ENCODE measurements at places on chromosomes 1 and 21.

- DNase-seq: no peak
Observed at GRCh38 chr1:114164840-114165543, 11.3 kb upstream of the SYT6 start.

- DNase-seq: peak; percentile 82
Observed at GRCh38 chr21:21715266-21715969, 717.2 kb downstream of the NCAM2 start.

DNA sequence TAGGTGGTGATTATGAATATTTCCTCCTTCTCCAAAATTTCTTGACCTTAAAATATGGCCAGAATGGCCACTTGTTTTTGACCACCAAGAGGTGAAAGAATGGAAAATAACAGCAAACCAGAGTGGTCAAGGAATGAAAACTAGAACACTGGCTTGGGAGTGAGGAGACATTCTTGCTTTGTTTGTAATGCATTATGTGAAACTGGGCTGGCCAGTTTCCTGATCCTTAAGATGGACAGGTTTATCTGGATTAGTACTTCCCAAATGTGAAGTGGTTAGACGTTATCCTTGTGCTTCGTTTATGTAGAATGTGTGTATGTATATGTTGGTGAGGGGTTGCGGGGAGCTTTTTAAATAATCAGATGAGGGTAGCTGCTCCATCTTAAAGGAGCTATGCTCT lies 12.8 kb downstream of the PLA2G4A start:
- no peak for DNase-seq

- peak; percentile 88 for DNase-seq
Observed at GRCh38 chr21:45295576-45296365, 8.1 kb upstream of the POFUT2 start.

GRCh38 chr1:9198538-9199361 lies 35.8 kb upstream of the H6PD start:
- DNase-seq: no peak

DNA sequence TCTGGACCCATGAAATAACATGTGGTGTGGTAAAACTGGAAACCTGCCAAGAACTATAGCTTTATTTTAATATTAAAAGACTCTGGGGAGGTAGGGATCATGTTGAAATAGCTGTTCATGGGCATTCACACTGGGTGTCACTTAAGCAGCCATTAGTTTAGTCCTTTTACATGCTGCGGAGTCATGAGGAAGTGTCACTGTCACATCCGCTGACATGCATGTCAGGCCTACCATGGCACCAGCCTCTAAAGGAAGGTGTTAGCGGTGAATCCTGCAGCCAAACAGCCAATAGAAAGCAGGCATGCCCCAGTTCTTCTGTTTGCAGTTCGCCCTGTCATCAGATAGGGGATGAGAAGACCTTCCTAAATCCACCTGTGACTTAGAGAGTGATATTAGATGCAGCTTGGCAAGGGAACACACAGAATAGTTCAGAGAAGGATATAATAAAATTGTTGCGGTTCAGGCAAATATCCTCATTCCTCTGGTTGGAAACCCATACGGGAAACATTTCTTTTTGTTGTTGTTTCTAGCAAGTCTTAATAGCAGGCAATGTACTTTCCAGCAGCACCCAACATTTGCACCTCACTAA lies 100.4 kb downstream of the CACHD1 start:
- DNase-seq: no peak

- no peak for DNase-seq
Observed at GRCh38 chr21:43916691-43917514, 51.9 kb downstream of the AGPAT3 start.

DNA sequence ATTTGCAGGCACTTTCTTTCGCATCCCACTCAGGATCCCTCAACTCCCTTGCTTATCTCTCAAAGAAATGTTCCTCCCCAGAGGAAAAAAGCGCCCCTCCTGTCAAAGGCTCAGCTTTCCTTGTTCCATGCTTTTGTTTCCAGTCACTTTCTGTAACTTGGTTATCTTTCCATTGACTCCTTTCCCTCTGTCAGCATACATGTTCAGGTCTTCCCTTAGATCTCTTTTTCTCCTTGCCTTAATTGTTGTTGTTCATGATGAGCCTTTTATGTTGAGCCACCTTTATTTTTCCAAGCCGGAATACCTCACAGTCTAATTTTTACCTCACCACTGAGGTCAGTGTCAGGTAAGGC lies 46.5 kb upstream of the PODN start:
- peak; percentile 8 for DNase-seq

DNA sequence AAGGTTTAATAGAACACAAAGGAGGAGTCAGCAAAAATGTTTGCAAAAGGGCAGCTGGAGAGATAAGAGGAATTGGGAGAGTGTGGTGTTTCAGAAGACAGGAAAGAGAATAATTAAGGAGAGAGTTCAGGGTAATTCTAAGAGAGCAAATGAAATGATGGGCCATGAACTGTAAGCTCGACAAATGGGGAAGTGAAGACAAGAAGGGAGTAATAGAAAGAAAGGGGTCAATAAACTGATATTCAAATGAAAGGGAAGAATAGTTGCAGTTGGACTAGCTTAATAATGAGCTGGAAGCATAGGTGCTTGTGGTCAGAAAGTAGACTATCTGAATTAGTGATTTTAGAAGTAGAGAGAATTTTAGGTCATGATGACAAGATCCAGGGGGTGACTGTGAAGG lies 15.6 kb upstream of the RNF220 start:
- no peak for DNase-seq

DNA sequence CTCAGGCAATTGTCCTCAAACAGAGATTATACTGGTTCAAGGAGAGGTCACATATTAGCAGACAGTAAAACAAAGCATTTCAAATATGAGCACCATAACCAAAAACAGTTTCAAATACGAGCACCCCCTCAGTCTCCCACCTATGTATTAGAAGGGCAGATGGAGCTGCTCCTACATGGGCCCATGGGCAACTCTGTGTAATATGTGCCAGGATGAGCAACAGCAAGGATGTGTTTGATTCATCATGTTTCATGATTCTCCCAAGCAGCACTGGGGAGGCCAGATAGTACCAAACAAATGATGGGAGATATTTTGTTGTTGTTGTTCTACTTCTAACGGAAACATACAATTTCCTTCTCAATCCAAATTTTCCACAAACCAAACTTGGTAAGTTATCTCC lies 8.9 kb downstream of the ADSS2 start:
- no peak for DNase-seq

DNA sequence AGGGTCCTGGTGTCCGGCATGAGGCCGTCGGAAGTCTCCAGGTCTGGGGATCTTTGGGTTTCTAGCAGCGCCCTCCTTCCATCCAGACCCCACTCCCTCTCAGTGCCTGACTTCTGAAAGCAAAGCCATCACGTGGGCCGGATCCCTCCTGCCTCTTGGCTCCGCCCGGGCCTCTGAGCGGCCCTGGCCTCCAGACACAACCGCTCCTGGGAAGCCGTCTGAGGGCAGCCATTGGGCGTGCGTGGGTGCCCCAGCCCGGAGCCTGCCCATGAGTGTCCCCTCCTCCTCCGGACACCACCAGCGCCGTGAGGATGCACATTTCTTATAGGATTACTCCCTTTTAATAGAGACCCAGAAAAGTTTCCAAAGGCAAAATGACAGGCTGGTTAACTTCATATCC lies 137.0 kb upstream of the ARHGEF16 start:
- DNase-seq: no peak

DNA sequence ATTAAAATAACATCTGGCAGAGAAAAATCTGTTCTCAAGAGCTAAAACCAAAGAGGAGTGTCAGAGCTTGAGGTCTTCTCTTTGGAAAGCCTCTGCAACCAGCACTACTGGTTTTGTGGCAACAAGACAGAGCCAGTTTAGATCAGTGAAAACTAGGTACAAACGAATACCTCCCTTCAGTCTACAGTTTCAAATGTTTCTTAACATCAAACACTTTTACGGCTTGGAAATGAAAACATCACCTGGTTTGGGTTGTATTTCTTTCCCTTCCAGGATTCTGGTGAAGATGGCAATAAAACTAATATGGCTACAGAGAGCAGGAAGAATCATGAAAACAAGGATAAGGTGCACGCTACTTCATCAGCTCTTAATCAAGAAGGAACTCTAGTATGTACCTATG lies 339.4 kb upstream of the ESRRG start:
- no peak for DNase-seq

GRCh38 chr1:208043691-208044181 lies 132.8 kb upstream of the CD34 start:
- no peak for DNase-seq

- no peak for DNase-seq
Observed at GRCh38 chr1:202798260-202798659, 10.0 kb downstream of the KDM5B start.

DNA sequence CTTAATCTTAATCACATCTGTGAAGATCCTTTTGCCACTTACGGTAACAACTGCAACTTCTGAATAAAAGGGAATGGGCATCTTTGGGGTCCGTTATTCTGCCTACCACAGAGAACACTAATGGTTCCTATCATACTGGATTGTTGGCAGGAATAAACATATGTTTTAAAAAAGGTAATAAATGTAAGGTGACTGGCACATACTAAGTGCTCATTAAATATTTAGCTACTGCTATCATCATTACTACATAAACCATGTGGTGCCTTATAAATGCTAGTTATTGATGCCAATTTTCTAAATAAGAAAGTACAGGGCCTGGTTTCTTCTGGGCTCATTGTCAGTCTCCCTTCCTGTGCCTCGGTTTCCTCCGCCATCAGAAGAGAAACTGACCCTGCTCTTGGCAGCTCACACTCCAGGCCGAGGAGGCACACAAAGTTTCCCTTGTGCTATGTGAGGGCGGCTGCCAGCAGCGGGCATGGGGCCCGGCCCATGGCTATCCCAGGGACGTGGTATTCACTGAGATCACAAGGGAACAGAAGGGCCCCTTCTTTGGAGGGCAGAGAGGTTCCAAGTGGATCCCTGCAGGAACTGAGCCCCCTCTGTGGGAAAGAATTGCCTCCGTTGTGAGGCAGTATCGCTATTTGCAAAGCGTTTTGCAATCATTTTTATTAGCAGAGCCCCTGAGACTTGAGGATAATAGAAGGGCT lies 26.2 kb downstream of the NAV1 start:
- no peak for DNase-seq

DNA sequence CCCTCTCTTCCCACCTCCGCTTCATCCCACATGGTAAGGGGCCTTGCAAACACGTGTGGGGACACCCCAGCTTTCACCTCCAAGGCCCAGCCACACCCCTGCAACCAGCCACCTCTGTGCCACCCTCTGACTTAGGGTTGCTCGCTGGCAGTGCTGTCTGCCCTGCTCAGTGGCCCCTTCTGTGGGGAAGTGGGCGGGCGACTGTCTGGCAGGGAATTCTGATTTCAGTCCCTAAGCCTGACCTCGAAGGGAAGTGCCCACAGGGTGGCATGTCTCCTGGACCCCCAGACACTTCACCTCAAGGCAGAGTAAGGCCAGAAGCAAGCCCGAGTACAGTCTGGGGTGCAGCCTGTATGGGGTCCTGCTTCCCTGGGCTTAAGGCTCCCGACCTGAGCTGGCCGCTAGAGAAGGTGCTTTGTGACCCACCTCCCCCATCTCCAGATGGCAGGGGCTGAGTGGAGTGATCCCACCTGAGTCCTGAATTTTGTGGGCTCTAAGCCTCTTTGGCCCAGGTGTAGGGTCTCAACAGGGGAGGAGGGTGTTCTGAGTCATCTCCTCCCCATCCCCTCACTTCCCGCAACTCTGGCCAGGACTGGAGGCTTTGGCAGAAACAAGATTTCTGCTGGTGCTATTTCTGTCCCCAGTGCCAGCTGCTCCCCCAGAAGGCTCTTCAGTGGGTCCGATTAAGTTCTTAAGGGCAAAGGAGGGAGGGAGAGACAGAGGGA lies 7.0 kb downstream of the RD3 start:
- no peak for DNase-seq

GRCh38 chr1:18868801-18869424 lies 9.5 kb upstream of the TAS1R2 start:
- no peak for DNase-seq

GRCh38 chr21:34330055-34330454 lies 33.8 kb upstream of the KCNE2 start:
- DNase-seq: no peak

DNA sequence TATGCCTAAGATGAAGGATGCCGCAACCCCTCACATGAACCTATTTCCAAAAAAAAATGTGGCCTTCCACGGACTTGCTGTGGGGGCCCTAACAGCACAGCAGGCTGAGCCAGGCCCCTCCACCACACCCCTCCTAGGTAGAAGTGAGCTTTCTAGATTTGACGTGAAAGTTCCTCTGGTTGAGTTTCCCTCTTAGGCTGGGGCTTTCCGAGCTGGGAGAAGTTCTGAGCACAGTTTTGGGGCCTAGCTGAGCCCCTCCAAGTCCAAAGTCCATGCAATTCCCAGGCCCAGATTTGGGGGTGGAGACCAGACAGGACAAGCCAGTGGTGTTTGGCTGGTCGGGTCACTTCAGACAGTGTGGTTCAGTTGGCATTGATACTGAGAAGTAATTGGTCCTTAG lies 13.8 kb upstream of the PHLDA3 start:
- DNase-seq: no peak

DNA sequence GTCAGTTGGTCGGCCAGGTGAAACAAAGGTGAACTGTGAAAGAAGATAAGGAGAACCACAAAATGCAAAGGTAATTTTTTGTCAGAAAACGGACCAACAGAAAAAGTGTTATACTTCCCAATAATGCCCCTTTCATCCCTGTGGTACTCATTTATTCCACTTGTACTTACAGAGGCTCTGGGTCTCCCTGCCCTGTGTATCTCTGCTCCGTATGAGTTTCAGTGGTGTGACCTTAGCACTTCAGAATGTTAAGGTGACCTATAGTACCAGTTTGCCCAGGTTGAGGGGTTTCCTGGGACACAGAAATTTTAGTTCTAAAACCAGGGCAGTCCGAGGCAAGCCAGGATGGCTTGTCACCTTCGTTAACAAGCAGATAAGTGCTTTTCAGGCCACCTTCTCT lies 254.8 kb downstream of the OLFM3 start:
- no peak for DNase-seq

DNA sequence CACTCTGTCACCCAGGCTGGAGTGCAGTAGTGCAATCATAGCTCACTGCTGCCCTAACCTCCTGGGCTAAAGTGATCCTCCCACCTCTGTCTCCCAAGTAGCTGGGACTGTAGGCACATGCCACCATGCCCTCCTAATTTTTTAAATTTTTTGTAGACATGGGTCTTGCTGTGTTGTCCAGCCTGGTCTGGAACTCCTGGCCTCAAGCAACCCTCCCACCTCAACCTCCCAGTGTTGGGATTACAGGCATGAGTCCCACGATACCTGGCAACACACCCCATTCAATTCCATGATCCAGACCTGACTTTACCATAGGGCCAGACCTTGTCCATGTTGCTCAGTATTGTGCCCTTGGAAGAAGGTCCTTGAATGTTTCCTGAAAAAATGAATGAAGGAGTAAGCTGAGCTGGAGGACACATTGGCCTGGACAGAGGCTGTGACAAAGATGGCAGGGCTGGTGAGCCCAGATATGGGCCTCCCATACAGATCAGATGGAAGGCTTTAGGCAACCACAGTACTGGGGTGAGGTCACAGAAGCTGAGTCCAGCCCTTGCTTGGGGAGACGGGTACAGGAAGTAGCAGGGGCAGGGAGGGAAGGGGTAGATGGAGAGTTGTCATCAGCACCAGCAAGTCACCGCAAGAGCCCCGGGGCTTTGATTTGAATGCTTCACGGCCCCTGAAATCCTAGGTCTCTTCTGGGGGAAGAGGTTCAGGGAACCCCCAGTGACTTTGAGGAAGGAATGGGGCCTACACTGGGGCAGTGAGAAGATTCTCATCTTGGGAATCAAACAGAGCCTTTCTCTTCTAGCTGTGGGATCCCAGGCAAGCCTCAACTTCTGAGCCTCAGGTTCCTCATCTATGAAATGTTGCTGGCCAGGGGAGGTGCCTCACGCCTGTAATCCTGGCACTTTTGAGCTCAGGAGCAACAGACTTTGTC lies 40.1 kb upstream of the DMBX1 start:
- DNase-seq: no peak
